Mammary epithelial cell (primary cell): ENCODE measurements at places on chromosomes 12 and 14. TPM values are rescaled to one million over a fixed set of nuclear protein-coding genes. Genes with fewer than 3 reads are reported as not detected.

GRCh38 chr12:58959639-58960300 lies 39.5 kb upstream of the LRIG3 start:
- no peak for DNase-seq

- no peak for DNase-seq
Measured at GRCh38 chr14:21211509-21211908, 55.6 kb upstream of the OR5AU1 start.

GRCh38 chr14:33715227-33715528 lies 235.7 kb downstream of the EGLN3 start:
- no peak for DNase-seq

DNA sequence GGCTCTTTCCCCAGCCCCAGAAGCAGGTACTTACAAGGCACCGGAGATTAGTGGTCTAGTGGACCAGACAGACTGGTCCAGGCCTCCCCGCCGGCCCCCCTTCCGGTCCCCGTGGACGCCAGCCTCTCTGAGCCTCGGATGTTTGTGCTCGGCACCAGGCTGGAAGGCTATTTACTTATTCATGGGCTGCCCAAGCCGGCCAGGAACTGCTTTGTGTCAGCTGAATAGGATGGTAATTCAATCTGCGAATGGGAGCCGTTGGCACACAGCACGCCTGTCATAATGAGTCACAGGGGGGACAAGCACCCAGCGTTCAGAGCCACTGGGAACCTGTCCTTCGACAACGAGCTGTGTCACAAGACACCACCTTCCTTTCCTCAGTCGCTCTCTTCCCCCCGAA lies 82.3 kb downstream of the RIMBP2 start:
- DNase-seq: no peak

DNA sequence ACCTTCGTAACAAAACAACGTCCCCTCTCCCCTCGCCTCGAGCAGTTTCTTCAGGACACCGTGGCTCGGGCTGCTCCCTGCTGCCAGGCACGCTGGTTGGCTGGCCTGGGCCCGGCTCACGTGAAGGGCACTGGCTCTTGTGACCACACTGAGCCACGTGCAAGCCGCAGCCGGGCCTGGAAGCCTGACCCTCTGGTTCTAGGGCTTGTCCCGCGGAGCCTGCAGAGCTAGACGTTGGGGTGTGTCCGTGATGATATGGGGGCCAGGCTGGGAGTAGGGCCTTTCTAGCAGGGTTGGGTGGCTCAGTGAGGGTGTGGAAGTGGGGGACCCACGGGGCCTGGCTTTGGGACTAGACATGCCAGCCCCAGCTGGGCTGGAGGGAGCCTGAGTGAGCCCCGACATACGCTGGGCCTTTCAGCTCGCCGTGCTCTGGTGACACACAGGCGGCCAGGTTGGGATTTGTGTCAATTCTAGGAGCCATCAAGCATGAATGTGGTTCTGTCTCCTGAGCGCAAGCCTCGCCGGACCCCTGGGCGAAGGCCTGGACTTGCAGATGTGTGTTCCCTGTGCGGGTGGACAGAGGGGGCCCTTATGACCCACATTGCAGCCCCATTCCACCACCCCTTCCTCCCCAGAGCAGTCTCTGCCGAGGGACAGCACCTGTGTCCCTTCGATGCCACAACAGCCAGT lies 13.6 kb upstream of the AMN start:
- no peak for DNase-seq

DNA sequence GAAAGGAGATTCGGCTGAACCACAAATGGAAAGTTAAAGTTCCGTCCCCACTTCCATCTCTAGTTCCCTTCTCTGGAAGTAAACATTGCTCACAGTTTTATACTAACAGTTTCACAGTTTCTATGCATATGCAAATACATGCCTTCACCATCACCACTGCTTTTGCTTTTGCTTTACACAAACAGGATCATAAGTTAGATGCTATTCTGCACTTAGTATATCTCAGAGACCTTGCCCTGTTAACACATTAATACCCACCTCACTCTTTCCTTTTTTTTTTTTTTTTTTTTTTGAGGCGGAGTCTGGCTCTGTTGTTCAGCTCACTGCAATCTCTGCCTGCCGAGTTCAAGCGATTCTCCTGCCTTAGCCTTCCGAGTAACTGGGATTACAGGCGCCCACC lies 890 bp downstream of the TEP1 start:
- peak; percentile 4 for DNase-seq

GRCh38 chr14:71538938-71539649 lies 393.1 kb upstream of the RGS6 start:
- no peak for DNase-seq

- no peak for DNase-seq
Measured at GRCh38 chr12:16002880-16003279, 91.7 kb downstream of the DERA start.

DNA sequence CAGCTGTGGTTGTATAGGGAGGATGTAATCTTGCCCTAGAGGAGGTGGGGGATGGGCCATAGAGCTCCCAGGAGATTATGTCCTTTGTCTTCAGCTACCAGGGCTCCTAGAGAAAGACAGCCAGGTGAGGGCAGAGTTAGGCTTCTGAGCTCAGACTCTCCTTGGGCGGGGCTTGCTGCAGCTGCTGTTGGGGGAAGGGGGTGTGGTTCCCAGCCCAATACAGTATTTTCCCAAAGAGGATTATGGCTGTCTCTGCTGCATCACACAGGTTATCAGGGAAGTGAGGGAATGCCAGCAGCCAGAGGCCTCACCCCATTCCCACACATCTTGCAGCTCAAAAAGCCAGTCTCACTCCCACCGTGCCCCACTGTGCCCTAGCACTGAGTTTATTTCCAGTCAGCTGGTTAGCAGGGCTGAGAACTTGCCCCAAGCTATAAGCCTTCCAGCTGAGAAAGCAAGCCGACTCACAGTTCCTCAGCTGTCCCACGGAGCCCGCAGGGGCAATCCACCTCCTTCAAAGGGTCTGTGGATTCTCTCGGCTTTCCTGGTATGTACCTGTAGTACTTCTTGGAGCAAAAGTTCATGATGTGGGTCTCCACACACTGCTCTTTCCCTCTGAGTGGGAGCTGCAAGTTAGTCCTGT lies 217.3 kb upstream of the CPNE8 start:
- peak; percentile 22 for DNase-seq

- DNase-seq: no peak
Measured at GRCh38 chr12:116087399-116087798, 190.1 kb downstream of the MED13L start.

- DNase-seq: no peak
Measured at GRCh38 chr12:131422187-131422520, 288.7 kb upstream of the SFSWAP start.

DNA sequence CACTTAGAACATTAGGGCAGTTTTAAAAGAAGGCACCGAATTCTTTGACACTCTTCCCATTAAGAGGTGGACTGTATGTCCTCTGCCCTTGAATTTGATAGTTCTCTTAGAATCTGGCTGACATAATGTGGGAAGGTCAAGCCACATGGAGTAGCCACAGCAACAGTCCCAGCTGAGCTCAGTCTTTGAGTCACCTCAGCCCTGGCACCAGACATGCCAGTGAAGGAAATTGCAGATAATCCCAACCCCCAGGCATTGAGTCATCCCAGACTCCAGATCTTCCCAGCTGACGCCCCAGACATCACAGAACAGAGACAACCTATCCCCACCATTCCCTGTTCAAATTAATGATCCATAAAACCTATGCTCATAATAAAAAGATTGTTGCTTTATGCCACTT lies 83.4 kb downstream of the GTF2A1 start:
- peak; percentile 74 for DNase-seq

DNA sequence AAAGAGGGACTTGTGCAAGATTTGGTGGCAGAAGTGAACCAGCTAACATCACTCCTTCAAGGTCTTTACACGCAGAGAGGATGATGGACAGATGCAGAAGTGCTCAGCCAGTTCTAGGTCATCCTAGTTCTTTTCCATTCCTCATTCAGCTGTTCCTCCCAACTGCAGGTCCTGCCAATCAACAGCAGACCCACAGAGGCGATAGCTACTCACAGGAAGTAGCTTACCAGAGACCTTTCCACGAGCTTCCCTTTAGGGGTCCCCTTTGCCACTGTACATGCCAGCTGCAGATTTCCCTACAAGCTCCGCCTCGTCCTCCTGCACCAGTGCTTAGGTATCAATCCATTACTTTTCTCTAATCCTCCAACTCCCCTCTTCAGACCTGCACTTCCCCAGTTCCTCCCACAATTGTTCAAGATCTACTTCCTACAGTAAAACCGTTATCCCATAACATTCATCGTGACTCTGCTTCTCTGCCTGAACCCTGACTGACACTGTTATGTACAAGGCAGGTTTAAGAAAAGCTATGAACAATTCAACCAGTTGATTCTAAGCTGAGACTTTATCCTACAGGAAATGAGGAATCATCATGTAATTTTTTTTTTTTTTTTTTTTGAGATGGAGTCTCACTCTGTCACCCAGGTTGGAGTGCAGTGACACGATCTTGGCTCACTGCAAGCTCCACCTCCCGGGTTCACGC lies 22.5 kb downstream of the RECQL start:
- no peak for DNase-seq

DNA sequence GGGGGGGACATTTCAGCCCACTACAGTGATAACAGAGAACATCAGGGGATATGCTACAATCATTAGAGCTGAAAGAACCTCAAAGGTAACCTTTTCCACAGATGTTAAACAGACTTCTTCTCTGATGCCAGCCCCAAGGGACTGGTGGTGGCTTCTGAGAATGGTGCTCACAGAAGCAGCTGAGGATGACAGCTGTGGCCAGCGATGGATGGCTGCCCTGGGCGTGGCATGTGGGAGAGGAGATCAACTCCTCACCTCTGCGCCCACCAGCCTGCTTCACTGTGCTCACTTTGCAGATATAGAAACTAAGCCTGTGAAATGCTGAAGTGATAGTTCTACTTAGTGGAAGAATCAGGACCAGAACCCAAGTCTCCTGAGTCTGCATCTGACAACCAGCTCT lies 33.0 kb downstream of the FOXN3 start:
- DNase-seq: no peak

DNA sequence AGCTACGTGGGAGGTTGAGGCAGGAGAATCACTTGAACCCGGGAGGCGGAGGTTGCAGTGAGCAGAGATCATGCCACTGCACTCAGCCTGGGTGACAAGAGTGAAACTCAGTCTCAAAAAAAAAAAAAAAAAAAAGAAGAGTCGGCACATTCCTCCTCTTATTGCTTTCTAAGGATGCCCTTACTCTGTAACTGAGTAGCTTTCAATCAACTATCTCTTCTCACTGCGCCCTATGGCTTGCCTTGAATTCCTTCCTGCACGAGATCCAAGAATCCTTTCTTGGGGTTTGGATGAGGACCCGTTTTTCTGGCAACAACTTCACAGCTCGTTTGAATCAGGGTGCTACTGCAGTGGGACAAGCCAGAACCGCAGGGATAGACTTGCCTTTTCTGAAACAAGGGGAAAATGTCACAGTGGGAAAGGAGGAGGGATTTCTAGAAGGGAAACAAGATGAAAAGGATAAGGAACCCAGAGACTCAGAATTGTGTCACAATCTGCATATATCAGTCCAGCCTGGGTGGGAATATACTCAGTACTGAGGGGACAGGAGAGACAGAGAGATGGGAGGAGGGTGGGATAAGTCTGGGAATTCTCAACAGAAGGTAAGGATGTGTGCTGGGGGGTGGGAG lies 16.1 kb upstream of the RND1 start:
- DNase-seq: no peak

GRCh38 chr14:60646226-60646818 lies 3.0 kb downstream of the SIX1 start:
- no peak for DNase-seq

DNA sequence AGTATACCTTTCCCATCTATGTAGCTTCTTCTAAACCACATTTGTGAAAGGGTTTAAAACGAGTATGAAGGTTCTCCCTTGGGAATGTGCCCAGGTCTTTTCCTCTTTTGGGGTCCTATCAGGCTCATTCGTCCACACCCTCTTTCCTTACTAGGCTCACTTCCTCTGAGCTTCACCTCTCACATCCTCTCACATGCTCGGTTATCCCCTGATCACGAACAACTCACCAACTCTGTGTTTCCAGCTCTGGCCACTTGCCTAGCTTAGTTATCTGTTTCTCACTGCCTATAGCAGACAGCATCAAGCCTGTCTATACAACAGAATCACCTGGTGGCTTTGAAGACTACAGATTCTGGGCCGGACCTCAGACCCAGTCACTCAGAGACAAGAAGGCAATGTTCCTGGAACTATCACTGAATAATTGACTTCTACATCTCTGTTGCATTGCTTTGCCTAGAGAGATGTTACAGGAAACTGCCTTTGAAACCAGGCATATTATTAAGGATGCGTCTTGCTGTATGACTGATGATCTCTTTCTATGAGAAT lies 158.2 kb downstream of the FOXN3 start:
- no peak for DNase-seq

- no peak for DNase-seq
Measured at GRCh38 chr12:84766375-84766774, 146.2 kb downstream of the SLC6A15 start.

GRCh38 chr12:101923045-101923718 lies 45.8 kb downstream of the DRAM1 start:
- DNase-seq: no peak

- no peak for DNase-seq
Measured at GRCh38 chr12:109444259-109444658, 32.8 kb downstream of the KCTD10 start.

- DNase-seq: peak; percentile 24
Measured at GRCh38 chr14:100271247-100271939, 32.4 kb downstream of the YY1 start.

- no peak for DNase-seq
Measured at GRCh38 chr14:35965400-35965799, 139.3 kb downstream of the BRMS1L start.

DNA sequence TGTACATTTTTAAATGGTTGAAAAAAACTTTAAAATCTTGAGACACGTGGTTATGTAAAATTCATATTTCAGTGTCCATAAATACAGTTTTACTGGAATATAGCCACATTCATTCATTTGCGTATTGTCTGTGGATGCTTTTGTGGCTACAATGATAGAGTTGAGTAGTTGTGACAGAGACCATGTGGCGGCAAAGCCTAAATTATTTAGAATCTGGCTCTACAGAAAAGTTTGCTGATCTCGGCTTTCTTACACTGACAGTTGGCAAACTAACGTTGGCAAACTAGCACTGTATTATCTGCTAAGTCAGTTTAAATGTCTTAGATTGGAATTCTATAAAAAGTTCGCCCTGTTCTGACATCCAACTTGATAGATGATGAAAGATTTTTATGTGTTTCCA lies 2.4 kb downstream of the UNC119B start:
- DNase-seq: no peak

Gene KIF26A
- 0.08 and 0.19 TPM in 2 replicates for total RNA-seq

Gene SPX
- 0.50 TPM for total RNA-seq

Gene SLC4A8
- 0.50 TPM for total RNA-seq

Gene TIGAR
- total RNA-seq: 42.8 TPM

Gene RFX4
- not detected for total RNA-seq

Gene PRH1
- total RNA-seq: 11.3 and 13.2 TPM in 2 replicates
